Activated naive CD4-positive, alpha-beta T cell treated with anti-CD3 and anti-CD28 coated beads, Interleukin-2, amount 50 U/mL, for 16 hours (primary cell): ENCODE measurements at places on chromosomes 6 and 20.

- DNase-seq = no peak
Measured at GRCh38 chr20:17869295-17869994, 99.1 kb downstream of the SNX5 start.

GRCh38 chr6:142938510-142938909 lies 6.5 kb downstream of the HIVEP2 start:
- no peak for DNase-seq

DNA sequence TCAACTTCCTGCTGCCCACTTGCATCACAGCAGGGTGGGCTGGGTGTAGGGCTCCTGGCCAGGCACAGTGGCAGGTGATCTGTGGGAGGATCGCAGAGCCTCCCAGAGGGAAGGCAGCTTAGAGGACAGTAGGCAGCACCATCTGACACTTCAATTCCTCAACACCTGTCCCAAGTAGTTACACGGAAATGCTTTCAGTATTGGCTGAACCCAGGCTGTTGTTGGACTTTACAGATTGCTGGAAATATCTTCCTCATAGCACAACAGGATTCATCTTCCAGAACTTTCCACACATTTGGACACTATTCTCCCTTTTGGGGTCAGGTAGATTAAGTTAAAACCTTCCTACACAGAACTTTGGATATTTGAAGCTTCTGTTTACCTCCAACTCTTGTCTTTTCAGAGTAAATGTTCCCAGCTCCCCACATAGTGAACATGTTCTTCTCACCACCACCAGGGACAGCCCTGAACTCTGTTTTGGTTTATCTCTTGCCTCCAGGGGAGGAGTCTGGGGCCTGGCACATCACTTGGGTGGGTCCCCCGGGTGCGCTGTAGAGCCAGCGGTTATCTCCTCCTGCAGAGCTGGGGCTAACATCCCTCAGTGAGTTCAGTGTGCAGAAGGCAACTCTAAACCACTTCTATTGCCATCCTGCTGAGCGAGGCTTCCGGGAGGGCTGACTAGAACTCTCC lies 3.5 kb upstream of the SLC22A2 start:
- DNase-seq = no peak

- no peak for DNase-seq
Measured at GRCh38 chr6:68544450-68544849, 90.6 kb upstream of the ADGRB3 start.

DNA sequence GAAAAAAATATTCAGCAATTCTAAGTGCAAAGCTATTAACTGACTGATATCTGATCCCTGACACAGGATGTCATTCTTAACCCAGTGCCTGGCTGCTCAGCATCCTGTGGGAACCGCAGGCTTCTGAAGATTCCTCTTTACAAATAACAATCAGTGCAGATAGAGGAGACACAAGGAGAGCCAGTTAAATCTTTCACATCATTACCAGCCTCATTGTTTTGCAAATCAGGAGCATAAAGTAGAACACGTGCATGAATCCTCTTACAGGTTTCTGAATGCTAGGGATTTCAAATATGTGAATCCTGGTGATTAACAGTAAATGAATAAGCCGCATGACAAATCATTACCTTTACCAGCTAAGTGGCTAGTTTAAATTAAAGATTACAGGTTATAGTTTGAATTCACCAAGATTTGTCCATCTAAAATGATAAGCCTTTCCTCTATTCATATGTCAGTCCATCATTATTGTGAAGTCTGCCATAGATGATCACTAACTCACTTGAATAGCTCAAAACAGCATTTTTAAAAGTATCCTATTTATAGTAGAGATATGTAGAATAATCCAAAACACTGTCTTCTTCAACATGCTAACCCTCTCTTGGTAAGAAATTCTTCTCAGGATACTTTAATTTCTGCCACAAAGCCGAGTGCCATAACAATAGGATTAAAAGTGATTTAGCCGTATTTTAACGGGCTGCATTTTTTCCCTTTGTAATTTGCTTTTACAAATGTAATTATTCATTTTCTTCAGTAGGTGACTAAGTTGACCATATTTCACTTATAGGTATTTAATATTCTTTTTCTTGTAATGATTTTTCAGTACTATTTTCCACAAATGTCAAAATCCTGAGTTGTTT lies 367.3 kb upstream of the EPHA7 start:
- DNase-seq = no peak

DNA sequence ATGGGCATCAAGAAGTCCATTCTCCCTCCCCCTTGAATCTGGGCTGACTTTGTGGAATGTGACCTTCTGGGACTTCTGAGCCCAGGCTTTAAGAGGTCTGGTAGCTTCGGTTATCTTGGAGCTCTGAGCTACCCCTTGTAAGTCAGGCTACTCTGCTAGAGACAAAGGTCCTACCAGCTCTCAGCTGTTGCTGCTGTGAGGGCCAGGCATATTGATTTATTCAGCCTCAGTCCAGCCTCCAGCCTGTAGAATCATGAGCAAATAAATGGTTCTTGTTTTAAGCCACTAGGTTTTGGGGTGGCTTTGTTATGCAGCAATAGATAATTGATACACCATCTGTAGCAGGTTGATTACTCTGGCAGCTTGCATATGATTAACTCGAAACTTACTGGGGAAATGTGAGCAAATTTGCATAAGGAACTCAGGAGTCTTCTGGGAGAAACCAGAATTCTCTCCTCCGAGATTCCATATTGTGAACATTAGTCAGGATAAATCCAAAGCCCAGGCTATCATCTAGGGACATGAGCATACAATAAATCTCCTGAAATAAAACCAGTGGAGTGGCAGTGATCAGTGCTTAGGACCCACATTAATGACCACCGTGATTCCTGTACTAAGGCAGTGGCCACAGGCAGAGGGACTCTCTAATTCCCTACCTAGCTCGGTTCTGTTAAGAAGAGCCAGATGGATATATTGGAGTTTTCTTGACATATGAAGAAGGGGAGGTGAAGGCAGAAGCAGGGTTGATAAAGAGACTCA lies 336.1 kb downstream of the CDC5L start:
- no peak for DNase-seq

DNA sequence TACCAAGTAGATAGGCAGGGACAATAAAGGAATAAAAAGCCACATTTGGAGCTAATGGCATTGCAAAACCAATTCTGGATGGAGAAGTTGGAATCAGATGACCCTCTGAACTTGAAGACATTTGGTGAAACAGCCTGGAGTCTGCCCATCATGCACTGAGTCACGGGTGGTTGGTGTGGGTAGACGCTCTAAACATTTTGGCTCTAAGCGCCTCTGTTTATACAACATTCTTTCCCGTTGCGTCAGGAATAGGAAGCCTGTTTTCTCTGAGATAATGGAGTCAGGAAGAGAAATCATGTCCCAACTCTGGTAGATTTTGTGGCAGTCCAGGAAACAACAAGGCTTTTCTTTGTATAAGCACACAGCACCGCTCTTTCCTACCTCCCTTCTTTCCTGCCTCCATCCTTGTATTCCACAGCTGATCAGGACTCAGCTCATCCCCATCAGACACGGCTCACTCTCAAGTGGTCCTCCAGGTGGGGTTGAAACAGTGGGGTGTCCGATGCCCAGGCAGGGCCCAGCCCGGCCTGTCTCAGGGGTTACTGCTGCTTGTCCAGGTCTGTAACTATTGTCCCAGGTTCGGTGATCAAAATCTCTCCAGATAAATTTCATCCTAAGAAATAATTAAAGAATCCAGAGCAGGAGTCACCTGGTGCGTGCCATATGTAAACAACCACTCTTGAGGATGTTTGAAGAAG lies 12.1 kb upstream of the RAMACL start:
- no peak for DNase-seq

DNA sequence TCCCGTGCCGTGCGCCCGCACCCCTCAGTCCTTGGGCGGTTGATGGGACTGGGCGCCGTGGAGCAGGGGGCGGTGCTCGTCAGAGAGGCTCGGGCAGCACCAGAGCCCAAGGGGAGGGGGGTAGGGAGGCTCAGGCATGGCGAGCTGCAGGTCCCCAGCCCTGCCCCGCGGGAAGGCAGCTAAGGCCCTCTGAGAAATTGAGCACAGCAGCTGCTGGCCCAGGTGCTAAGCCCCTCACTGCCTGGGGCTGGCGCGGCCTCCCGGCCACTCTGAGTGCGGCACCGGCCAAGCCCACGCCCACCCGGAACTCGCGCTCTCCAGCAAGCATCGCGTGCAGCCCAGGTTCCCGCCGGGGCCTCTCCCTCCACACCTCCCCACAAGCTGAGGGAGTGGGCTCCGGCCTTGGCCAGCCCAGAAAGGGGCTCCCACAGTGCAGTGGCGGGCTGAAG lies 16.4 kb downstream of the SOX4 start:
- DNase-seq = no peak

- DNase-seq = no peak
Measured at GRCh38 chr6:44787254-44787834, 399.8 kb downstream of the CDC5L start.

GRCh38 chr6:30363459-30363858 lies 18.5 kb downstream of the RPP21 start:
- no peak for DNase-seq
